ENCODE measurements at places on chromosomes 7 and 10.
A peak's percentile ranks its signal among the peaks of the same experiment; 100 is the strongest.

GRCh38 chr7:67625257-67625737, 628.7 kb downstream of the TYW1 start:
- peak; percentile 82 for DNase-seq

DNA sequence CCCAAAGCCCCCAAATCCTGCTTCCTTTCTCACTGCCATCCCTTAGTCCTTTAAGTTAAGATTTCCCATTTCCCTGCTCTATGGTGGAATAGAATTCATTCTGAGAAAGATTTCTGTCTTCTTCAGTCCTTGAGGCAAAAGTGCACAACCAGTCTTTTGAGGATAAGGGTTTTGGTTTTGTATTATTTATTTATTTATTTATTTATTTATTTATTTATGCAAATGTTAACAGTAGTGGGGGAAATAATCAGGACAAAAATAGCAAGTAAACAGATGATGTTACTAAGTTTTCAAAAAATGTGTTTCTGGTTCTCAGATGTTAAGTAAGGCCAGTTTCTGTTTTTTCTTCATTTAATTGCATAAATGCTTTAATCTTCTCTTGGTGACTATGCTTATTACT, 84.2 kb downstream of the GLCCI1 start:
- no peak for DNase-seq

GRCh38 chr10:127880557-127880956, 12.2 kb downstream of the CLRN3 start:
- DNase-seq, result no peak

DNA sequence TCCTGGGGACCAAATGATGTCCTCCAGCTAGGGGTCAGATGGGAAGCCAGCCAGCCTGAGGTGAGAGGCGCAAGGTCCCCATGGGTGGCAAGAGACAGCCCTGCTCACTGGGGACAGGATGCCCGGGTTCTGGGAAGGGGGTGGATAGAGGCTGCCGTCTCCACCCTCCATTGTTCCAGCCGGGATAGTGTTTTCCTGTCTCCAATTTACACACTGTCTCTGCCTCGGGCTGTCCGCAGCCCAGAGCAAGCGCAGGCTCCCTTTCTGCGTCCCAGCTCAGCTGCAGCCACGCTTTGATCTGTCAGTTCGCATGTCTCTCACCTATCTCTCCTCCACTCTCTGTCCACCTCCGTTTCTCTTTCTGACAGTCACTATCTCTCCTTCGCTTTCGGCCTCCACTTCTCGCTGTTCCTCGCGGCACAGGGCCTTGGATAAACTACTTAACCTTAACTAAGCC, 2.1 kb downstream of the EPHB4 start:
- DNase-seq, result no peak

DNA sequence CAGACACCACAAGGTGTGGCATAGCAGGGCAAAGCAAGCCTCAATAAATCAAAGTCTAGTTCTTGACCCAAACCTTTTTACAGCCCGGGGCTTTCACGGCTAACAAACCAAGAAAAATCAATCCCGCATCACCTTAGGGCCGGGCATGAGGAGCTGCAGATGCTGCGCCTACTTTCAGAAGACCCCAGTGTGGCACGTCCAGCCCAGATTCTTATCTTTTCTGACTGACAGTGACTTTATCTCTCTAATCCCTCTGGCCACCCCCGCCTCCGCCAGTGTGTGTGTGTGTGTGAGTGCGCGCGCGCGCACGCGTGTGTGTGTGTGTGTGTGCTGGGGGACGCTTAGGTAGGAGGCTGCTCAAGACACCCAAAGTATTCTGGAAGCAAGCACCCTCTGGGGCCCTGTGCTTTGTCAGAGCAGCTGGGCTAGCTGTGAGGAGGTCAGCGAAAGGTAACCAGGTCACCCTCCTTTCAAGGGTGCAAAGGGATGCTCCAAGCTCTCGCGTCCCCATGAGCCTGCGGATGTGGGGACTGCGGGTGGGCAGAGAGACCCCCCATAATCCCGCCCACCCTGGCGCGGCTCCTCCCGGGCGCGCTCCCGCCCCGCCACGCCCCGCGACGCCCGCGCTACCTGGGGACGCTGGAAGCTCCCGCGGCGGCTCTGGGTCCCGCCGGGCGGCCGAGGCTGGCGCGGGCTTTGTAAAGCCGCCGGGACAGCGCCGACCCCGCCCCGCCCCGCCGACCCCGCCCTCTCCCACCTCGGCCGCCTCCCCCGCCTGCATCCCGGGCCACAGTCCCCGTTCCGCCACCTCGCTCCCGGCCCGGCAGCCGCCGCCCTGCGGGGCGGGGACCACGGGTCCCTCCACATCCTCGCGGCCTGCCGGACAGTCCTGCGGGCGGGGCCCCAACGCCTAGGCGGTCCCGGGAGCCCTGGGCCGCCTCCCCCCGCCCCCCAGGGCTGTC, 57.1 kb upstream of the RHOBTB1 start:
- peak; percentile 15 for DNase-seq
